ENCODE measurements at places on chromosomes 5 and 9.

DNA sequence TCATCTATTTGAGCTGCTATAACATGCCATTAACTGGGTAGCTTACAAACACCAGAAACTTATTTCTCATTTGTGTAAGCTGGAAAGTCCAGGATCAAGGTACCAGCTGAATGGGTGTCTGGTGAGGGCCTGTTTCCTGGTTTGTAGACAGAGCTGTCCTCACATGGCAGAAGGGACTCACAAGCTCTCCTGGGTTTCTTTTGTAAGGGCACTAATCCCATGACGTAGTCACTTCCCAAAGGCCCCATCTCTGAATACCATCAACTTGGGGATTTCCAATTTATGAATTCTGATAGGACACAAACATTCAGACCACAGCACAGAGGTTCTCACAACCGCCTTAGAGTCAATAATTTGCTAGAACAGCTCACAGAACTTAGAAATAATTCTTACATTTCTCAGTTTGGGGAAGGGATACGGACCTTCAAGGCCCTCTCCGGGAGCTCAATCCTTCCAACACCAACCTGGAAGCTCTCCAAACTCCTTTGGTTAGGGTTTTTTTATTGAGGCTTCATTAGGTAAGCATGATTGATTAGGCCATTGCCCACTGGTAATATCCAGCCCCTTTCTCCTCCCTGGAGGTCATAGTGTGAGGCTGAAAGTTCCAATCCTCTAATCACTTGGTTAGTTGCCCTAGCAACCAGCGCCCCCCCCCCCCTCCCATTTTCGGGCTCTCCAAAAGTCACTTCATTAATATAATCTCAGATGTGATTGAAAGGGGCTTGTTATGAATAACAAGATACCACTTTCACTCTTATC is 7.6 kb upstream of the DNAJA1 start:
- no peak for DNase-seq

- peak; percentile 41 for DNase-seq
Measured at GRCh38 chr9:4297786-4298254, 2.0 kb downstream of the GLIS3 start.

GRCh38 chr9:120889606-120890271 is 12.8 kb upstream of the PHF19 start:
- no peak for DNase-seq

GRCh38 chr5:170252109-170252508 is 19.3 kb downstream of the C5orf58 start:
- no peak for DNase-seq

DNA sequence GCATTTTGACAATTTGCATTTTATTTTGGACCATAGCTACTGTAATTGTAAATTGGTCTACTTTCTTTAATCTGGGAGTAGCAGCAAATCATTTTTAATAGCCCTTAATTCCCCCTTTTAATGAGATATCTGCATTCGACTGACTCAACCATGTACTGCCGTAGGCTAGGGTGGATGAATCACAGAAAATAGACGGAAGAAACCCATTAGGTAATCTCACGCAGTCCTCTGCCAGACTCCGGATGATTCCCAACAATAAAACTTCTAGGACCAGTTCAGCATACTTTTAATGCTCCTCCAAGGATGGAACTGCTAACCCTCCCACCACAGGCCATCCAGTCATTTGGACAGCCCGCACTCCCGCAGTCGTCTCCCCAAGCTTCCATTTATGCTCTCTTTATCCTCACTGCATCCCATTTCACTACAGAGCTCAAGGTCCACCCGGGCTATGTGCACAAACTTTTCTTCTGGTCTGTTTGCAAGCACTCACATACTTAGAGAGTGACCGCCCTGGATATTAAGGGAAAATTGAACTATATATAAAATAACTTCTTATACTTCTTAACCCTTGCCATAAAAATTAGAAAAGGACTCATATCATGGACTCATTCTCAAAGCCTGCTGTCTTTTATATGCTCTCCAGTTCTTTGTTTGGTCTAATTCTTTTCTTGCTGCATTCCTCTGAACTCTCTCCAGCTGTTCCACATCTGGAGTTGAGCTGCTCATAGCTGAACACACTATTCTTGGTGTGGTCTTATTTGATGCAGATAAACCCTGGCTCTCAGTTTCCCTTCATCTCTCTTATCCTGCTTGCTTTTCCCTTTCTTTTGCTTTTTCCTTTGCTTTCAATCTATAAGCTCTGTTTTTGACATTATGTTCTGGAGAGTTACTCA is 326.6 kb downstream of the ARL15 start:
- no peak for DNase-seq

GRCh38 chr5:78187172-78187571 is 107.3 kb downstream of the AP3B1 start:
- DNase-seq, result no peak

- DNase-seq, result no peak
Measured at GRCh38 chr9:127076860-127077643, 45.4 kb downstream of the ANGPTL2 start.

GRCh38 chr9:125942125-125942524 is 195.0 kb downstream of the PBX3 start:
- no peak for DNase-seq

DNA sequence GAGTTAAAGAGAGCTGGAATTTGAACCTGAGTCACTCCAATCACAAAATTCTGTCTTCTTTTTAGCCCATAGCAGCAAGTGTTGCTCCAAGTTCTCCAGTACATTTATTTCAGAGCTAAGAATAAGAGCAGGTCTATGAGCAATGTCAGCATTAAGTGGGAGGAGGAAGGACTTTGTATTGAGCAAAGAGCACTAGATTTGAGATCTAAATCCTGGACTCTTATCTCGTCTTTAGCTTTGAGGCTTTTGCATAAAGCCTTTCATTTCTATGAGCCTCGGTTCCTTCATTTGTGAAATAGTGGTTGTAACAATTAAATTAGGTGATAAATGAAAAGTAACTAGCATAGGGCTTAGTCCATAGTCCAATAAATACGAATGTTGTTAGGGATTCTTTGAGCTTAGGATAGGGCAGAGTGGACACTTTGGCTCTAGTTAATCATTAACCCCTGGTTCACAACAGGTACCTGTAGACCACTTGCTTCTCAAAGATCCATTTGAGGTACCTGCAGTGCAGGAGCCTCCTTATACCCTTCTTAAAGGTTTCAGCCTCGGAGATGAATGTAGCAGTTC is 464.1 kb upstream of the KLF4 start:
- no peak for DNase-seq

- DNase-seq, result no peak
Measured at GRCh38 chr9:94147776-94148175, 63.5 kb downstream of the PTPDC1 start.

DNA sequence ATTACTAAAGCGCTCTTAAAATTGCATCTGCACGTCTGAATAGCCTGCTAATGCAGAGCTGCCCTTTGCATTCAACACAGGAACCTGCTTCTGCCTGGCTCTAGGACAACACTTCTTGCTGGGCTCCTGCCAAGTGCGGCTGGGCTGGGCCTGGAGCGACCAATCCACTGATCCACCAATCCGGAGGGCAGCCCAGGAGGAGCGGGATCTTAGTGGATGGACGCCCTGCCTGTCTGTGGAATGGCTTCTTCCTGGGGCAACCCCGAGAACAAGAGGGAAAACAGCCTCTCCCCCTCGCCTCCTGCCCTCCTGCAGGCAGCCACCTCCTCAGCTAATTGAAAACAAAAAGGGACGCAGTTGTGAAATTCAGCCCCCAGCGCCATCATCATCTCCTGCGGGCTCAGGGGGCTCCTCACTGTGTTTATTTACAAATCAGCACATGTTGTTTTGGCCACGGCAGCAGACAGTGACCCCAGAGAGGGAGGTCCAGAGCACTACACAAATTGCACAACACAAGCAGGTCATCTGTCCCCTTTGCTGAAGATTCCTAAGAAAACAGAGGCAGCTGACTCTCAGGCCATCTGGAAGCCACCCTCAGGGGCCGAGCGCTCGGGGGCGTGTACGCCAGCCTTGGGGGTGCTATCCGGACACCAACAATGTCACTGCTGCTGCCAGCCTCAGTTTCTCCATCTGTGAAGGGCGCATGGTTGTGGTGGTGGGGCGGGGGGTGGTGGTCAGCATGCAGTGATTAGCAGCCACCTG is 57.3 kb downstream of the GADD45G start:
- no peak for DNase-seq

DNA sequence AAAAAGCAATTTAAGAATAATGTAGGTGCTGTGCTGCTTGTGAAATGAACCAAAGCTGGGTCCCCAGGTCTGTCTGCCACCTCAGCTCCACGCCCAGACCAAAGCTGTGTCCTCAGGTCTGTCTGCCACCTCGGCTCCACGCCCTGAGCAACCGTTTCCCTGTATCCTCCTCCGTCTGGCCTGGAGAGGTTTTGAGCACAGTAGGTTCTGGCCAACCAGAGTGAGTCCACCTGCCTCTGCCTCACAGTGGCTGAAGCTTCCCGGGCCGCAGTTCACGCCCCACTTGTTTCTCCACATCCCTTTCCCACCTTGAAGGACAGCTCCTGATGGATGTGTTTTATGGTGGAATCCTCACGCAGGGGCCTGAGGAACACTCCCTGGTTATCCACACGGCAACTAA is 120.5 kb downstream of the ADAMTS2 start:
- no peak for DNase-seq

DNA sequence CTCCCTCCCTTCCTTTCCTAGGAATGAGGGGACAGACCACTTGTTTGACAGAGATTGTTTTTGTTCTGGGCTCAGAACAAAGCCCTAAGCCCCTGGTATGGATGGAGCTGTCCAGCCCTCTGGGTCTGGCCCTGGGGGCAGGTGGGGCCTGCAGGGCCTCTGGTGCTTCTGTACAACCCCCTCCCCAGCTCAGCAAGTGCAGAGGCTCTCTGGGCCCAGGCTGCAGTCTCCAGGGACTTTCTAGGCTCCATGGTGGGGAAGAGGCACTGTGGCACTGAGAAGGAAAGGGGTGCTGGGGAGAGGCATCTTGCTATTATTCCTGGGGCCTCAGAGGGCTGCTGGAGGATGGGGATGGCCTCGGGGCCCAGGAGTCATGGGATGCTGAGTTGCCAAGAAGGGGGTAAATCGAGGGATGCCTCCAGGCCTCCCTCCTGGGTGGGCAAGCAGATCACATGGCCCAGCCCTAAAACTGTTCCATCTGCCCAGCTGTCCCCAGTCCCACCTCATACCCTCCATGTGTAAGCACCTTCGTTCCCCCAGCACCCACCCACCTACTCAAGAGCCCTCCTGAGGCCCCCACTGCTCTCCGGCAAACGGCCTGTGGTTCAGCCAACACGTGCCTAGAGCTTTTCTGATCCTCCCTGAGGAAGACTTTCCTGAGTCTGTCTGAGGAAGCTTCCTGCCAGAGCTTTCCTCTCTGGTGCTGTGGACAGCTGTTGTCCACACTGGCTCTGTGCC is 225.7 kb downstream of the CACNA1B start:
- no peak for DNase-seq

- peak; percentile 60 for DNase-seq
Measured at GRCh38 chr5:56490971-56491468, 257.9 kb upstream of the ANKRD55 start.

DNA sequence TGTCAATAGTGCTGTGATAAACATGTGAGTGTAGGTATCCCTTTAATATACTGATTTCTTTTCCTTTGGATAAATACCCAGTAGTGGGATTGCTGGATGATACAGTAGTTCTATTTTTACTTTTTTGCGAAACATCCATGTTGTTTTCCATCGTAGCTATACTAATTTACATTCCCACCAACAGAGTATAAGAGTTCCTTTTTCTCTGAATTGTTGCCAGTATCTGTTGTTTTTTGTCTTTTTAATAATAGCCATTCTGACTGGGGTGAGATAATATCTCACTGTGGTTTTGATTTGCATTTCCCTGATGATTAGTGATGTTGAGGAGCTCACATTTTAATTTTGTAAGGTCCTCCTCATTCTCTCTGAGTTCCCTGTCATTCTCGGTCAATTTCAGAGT is 71.1 kb upstream of the NFIL3 start:
- DNase-seq, result no peak

DNA sequence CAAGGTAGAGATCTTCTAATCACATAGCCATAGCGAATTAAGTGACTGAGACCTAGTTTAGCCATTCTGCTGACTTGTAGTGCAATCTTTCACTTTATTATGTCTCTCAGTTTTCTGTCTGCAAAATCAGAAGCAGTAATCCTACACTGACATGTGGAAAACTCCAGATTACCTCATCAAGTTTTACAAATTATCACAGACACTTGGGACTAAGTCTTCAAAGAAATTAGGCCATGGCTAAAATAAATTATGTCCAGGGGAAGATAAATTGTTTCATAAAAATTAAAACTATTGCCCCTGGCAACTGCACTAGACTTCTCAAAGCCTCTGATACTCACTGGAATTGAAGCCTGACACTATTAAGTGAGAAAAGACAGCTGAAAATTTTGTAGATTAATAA is 129.9 kb upstream of the RGMB start:
- DNase-seq, result no peak
